ENCODE measurements at places on chromosomes 12 and 14.
A peak's percentile ranks its signal among the peaks of the same experiment; 100 is the strongest.

DNA sequence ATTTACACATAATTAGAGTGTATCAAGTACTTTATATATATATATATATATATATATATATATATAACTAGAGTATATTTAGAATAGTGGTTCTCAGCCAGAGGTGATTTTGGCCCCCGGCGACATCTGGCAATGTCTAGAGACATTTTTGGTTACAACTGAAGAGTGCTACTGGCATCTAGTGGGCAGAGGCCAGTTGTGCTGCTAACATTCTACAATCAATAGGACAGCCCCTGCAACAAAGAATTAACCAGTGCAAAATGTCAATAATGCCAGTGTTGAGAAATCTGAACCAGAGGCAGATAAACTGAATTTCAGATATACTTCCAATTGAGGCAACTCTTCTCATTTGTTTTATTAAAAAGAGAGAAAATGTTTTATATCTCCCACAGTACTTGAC, 8.9 kb downstream of the GTF2A1 start:
- peak; percentile 23 for DNase-seq

GRCh38 chr14:21536418-21537089, 10.4 kb upstream of the SALL2 start:
- no peak for DNase-seq

DNA sequence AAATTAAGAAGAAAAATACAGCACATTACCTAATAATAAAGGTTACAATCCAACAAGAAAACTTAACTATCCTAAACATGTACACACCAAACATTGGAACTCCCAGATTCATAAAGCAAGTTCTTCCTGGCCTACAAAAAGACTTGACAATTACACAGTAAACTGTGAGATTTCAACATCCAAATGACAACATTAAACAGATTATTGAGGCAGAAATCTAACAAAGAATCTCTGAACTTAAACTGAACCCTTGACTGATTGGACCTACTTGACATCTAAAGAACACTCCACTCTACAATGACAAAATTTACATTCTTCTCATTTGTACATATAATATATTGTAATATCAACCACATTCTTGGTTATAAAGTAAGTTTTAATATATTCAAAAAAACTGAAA, 1341.3 kb downstream of the LRFN5 start:
- no peak for DNase-seq

DNA sequence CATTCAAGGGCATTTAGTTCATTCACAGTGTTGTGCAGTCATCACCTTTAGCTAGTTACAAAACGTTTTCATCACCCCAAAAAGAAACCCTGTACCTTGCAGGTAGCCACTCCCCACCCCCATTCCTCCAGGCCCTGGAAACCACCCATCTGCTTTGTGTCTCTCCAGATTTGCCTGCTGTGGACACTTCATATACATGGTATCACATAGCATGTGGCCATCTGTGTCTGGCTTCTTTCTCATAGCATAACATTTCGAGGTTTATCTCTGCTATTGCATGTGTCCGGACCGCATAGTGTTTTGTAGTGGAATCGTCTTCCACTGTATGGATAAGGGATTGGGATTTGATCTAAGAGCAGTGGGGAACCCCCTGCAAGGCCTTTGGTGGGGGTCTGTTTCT, 143.1 kb downstream of the AACS start:
- no peak for DNase-seq

DNA sequence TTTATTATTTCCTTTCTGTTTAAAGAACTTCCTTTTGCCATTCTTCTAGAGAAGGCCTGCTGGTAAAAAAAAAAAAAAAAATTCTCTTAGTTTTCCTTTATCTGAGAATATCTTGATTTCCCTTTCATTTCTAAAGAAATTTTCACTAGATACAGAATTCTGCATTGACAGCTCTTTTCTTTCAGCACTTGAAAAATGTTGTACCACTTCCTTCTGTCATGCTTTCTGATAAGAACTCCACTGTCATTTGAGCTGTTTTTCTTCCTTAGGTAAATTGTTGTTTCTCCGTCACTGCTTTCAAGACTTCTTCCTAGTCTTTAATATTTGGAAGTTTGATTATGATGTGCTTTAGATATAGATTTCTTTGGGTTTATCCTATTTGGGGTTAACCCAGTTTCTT, 113.6 kb upstream of the BTG1 start:
- no peak for DNase-seq

DNA sequence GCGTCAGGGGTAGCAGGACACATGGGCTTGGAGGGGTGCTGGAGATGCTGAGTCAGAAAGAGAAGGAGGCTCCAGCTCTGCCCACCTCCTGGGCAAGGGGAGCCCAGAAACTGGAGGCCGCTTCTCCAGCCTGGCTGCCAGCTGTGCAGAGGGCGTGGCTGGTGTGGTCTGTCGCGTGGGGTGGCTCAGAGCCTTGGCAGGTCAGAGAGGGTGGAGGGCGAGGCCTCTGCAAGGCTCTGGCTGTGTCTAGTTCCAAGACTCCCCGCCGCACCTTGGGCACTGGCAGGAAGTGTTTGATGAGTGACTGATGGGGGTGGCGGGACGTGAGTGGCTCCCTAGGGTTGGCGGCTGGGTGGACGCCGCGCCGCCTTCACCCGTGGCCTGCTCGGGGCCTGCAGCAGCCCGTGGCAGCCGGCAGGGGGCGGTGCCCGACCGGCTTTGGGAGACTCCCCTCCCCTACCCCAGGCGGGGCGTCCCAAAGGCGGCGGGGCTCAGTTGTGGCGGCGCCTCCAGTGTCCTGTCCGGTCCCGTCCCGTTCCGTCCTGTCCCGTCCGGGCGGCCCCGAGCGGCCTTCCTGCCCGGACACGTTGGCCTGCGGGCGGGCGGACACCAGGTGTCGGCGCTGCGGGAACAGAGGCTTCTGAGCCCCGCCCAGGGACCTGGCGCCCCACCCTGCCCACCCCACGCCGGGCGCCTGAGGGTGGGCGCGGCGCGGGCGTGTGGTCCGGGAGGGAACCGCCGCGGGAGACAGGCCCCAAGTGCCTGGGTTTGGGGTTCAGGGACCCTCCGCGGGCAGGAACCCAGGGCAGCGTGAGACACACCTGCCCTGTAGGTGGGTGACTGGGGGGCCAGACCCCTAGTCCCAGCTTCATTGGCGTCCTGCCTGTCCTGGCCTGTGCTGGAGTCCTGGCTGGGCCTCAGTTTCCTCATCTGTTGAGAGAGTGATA, 39.7 kb downstream of the KRT80 start:
- DNase-seq = peak; percentile 78

GRCh38 chr12:47067771-47068431, 11.5 kb upstream of the PCED1B start:
- no peak for DNase-seq

GRCh38 chr14:94535506-94535905, 25.7 kb upstream of the SERPINA4 start:
- DNase-seq = no peak

DNA sequence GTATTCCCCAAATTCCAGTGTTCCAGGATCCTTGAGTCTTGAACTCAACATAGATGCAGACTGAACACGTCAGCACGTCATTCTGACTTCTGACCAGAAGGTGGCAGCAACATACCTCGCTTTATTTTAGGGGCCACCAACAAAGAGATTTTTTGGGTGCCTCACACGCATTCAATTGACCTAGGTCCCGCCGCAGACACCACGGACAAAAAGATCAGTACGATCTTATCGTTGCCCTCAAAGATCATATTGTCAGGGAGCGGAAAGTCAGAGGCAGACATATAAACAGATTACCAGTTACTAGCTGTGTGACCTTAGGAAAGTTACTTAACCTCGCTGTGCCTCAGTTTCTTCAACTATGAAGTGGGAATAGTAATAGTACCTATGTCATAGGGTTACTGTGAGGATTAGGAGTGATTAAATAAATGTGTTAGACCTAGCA, 6.5 kb upstream of the PRPH start:
- peak; percentile 80 for DNase-seq

DNA sequence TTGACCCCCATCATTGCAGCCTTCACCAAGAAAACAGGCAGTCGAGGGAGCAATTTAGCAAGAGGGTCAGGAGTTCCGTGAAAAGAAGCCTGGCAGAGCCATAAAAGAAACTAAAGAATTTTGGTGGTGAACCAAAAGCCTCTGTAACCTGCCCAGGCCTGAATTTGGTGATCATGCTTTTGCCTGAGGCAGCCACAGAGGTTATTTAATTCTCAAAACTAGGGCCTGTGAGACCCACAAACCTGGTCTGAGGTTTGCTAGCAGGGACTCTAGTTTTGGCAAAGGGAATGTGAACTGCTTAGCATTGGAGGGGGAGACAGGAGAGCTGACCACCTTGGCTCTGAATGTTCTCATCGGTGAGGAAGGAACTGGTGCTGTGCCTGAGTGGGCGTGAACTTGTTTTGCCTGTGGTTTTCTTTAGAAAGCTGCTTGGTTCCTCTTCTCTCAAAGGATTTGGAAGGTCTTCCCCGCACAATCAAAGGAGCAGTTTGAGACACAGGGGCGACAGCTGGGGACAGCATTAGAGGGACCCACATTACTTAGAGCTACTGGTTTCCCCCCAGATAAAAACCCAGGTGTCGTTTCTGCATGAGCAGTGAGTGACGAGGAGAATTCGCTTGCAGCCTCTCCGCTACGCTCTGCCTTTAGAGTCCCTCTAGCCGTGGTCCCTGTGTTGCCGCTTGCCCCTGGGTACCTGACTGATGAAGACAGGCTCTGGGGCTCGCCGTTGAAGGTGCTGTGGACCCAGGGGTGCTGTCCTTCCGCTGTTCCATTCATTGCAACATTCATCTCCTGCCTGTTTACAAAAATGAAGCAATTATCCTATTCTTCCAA, 12.6 kb upstream of the WNT5B start:
- DNase-seq = no peak

- no peak for DNase-seq
Observed at GRCh38 chr14:91649930-91650329, 82.0 kb downstream of the CATSPERB start.

DNA sequence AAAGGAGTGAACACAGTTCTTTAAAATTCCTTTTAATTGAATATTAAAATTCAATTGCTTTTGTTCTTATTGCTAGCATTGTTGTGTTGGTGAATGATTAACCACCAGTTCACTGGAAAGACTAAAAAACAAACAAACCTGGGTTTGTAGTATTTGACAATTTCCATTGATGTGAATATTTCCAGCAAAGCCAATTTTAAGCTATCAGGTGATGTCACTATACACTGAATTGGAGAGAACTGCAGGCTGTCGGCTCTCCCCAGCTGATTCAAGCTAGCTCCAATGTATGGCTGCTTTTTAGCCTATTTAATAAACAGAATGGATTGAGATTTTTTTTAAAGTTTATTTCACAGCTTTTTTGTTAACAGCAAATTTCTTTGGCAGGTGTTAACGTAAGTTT, 1753.6 kb upstream of the SEL1L start:
- no peak for DNase-seq

GRCh38 chr14:99286761-99287160, 14.8 kb upstream of the BCL11B start:
- DNase-seq = no peak

- no peak for DNase-seq
Observed at GRCh38 chr12:18320036-18320617, 58.8 kb downstream of the PIK3C2G start.

DNA sequence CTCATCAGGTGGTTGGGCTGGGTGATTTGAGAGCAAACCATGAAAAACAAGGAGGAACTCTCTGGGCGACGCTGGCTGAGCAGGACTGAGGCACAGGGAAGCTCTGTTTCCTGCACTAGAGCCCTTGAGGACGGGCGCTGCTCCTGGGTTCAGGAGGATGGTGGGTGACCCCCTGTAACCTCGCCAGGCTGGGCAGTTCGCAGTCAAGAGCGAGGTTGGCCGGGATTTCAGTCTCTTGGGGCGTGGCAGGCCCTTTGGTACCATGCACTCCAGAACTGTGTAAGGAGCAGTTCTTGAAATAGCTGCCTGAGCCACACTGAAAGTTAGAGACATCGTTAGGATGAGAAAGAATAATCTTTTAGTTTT, 202.2 kb downstream of the TSPAN9 start:
- DNase-seq = no peak

DNA sequence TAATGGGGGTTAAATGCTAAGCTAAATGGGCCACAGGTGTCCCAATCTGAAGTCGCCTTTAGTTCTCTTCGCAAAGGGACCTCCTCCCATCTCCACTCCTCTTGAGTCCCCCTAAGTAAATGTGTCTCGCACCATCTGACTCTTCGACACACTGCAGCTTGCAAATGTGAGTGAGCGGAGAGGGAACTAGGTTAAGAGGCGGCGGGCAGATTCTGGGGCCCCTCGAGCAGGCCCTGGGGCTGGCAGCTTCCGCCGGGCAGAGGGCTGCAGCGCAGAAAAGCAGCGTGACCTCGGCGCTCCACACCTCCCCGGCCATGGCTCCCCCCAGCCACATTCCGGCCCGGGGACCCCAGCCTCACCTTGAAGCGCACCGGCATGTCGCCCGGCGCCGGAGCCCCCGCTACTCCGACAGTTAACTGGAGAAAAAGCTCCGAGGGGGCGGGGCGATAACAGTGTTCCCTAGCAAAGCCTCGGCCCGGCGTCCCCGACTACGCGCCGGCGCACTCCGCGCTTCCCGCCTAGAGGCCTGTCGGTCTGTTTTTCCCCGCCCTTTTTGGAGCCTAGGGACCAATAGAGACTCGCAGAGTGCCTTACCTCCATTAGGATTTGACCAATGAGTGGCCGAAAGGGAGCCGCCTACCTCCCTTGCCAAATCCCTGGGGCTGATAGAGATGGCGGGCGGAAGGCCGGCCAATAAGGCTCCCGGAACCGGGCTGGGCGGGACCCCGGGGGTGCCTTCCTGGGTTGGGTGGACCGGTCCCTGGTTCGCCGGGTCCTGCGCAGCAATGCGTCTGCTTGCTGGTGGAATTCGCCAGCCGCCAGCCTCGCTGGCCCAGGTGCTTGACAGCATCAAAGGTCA, at the start of gene MDM1:
TSS of gene MDM1 (minus strand) at position 494 of the 859 bp plus-strand sequence. CDS start at position 377, 117 bp downstream.
- DNase-seq = peak; percentile 97

GRCh38 chr12:71768900-71769299, 14.2 kb downstream of the RAB21 start:
- no peak for DNase-seq

DNA sequence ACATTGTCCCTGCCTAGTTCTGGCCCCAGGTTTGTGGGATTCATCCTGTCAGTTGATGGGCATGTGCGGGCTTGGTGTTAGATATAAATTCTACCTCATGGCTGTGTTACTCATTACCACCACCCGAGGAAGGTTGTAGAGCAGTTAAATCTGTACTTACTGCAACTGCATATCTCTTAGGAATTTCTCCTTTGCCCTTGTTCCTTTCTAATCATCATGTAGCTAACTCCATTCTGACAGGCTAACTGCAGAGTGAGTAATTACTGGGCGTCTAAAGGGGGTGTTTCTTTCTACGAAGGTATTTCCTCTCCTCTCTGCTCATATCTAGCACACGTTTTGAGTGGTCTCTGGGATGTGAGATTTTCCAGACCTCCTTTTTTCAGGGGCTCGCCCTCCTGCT, 1076.7 kb downstream of the TMTC2 start:
- no peak for DNase-seq

DNA sequence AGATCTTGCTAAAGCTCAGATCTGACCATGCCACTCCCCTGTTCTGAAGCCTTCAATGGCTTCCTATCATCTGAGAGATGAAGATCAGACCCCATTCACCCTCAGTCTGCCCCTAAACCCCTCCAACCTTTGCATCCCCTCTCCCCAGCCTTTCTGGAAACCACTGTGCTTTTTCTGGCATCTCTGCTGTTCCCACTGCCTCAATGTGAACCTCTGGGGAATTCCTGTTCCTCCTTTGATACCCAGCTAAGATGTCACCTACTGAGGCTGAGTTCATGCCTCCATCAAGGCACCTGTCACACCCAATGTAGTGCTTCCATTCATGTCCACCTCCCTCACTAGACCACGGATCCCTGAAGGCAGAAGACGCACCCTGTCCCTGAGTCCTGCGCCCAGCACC, 19.3 kb downstream of the CYP46A1 start:
- no peak for DNase-seq

- no peak for DNase-seq
Observed at GRCh38 chr12:109738209-109738608, 24.6 kb downstream of the FAM222A start.
